ENCODE measurements at places on chromosomes 1 and 21. TPM values are rescaled to one million over a fixed set of nuclear protein-coding genes. Genes with fewer than 3 reads are reported as not detected.

GRCh38 chr1:102100666-102101065 lies 103.9 kb upstream of the OLFM3 start:
- no peak for DNase-seq

DNA sequence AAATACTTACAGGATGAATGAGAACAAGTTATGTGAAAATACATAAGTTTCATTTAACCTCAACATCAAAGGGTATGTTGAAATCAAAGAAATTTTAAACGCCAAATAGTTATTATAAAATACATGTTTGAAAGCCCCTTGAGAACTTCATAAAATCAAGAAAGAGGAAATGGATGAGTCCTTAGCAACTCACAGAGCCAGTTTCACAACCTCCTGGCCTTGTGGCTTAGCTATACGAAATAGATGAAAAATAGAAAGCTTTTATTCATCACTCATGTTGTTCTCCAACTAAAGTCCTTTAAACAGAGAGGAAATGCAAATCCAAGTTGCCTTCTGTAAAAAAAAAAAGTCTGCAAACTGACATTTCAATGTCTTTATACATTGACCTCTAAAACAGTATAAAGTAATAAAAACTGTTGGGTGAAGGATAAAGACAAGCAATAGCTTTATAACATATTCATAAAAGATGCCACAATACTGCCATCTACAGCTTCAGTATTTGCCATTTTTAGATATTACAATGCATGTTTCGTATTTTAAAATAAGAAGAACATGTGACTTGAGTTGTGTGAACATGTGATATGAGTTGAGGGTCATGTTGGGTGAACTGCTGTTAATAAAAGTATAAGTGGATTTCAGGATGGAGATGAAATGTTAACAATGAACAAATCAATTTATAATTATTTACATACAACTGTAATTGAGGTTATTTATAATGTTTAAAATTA lies 847.8 kb downstream of the MRPL39 start:
- DNase-seq = no peak

- no peak for DNase-seq
Measured at GRCh38 chr1:169027607-169028320, 78.7 kb upstream of the ATP1B1 start.

DNA sequence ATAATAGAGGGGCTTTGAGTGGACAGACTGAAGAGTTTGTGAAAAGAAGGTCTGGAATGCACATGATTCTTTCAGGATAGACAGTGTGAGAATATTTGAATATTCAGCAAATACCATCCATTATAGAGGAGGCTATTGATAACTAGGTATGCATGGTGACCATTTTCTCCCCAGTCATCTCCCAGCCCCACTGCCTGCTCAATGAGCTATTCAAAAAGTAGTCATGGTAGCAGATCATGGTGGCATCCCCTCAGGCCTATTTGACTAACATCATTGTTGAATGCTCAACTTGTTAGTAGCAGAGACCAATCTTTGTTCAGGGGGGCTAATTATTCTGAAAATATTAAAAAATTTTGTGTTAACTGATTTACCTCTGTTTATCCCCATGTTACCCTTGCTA lies 311.6 kb downstream of the S1PR1 start:
- no peak for DNase-seq

DNA sequence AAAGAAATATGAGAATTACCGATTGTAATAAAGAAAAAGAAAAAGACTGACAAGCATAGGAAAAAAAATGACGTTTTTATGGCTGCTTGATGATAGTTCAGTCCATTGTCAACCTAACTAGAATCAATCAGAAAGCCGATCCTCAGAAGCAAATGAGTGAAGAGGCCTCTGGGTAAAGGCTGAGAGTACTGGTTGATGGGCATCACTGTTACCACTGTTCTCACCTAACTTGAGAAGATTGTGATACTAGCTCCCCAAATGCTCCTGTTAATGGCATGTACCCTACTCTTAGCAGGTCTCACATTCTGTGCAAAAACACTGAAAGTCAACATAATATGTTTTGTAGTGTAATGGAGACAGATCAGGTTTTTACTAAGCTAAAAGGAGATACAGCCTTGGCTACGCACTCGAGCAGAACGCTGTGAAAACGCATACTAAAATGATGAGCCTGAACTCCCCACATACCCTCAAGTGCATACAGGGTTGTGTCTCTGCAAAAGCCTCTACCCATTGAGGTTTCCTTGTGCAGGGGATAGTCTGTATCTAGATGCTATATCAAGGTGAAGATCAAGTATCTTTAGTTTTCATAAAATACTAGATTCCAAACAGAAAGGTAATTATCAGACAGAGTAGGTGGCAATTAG lies 554.6 kb downstream of the SMYD3 start:
- no peak for DNase-seq

Gene TSTD1
- 61.3 TPM for total RNA-seq

DNA sequence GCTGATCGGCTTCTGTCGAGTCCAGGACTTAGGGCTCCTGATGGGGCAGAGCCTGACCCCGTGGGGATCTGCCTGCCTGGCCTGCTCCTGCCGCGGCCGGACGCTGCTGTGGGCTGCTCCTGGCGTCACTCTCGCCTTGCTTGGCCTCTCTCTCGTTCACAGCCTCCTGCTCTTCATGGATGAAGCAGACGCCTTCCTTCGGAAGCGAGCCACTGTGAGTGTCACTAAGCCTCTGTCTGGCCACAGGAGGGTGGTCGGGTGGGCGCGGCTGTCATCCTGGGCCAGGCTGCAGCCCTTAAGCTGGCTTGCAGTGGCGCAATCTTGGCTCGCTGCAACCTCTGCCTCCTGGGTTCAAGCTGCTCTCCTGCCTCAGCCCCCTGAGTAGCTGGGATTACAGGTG lies 16.1 kb downstream of the ATAD3B start:
- no peak for DNase-seq

- DNase-seq = no peak
Measured at GRCh38 chr1:113676524-113676923, 82.8 kb downstream of the PHTF1 start.

- no peak for DNase-seq
Measured at GRCh38 chr1:6723621-6724428, 22.2 kb upstream of the DNAJC11 start.

GRCh38 chr1:14616632-14617396 lies 18.3 kb downstream of the KAZN start:
- DNase-seq = no peak

DNA sequence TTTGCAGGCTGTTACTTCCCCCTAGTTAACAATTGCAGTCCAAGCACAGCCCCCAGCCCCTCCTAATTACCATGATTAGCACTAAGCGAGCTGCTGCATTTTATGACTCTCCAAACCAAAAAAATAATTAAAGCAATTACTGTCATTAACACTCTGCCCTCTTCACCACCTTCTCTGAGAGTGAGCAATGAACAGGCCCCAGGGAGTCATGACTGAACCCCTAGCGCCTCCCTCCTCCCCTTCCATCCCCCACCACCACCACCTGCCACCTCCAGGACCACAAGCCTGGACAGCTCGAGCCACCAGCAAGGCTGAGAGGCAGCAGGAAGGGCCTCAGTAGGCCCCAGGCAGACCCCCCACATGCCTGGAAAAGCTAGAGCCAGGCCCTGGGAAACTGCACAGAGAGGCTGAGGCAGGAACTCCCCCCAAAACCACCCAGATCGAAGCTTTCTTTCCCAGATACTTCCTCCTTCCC lies 35.5 kb upstream of the ZC3H12A start:
- DNase-seq = no peak

GRCh38 chr1:172041742-172042141 lies 200.4 kb downstream of the DNM3 start:
- no peak for DNase-seq

GRCh38 chr1:61961009-61961408 lies 218.7 kb downstream of the PATJ start:
- DNase-seq = no peak

DNA sequence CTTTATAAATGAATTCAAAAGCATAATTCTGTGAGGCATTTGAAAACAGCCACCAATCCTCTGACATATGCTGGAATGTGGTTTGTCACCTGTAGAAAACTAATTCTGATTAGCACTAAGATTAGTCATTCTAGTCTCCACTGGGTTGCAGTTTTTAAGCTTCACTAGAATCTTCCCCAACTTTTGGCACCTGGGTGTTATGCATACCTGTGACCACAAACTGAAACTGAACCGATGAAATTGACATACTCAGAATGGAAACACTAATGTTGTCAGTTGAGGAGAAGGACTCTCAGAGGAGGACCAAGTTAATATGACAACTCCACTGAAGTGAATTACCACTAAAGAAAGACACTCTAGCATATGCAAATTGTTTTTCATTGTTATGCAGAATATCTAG lies 285.8 kb upstream of the NEGR1 start:
- DNase-seq = no peak
